ENCODE measurements at places on chromosomes 13 and 19. TPM values are rescaled to one million over a fixed set of nuclear protein-coding genes. Genes with fewer than 3 reads are reported as not detected.

Gene LENG9
- polyA plus RNA-seq: 2.3 TPM

DNA sequence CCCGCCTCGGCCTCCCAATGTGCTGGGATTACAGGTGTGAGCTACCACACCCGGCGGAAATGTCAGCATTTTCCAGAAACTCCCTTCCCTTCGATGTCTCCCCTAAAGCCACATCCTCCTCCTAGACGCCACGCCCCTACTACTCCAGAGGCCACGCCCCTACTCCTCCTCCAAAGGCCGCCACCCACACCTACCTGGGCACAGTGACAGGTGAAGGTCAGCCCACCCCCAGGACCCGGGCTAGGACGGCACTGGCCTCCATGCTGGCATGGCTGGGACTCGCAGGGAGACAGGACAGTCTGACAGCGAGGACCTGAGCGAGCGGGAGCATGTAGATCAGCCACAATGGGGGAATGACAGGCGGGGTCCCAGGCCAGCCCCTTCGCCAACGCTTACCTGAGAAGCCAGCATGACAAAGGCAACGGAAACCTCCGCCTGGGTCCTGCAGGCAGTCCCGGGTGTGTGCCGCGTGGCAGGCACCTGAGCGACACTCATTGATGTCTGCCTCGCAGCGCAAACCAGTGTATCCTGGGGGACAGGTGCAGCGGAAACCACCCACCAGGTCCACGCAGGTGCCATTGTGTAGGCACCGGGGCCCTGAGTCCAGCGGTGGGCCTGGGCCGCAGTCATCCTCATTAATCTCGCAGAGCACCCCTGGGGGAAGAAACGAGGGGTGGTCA is 22.0 kb downstream of the NOTCH3 start:
- no peak for DNase-seq

GRCh38 chr13:90416938-90417337 is 930.5 kb upstream of the MIR17HG start:
- no peak for DNase-seq

- no peak for DNase-seq
Observed at GRCh38 chr13:48571126-48571913, 38.4 kb upstream of the RCBTB2 start.

- DNase-seq: no peak
Observed at GRCh38 chr13:103031332-103031873, 34.8 kb downstream of the SLC10A2 start.

DNA sequence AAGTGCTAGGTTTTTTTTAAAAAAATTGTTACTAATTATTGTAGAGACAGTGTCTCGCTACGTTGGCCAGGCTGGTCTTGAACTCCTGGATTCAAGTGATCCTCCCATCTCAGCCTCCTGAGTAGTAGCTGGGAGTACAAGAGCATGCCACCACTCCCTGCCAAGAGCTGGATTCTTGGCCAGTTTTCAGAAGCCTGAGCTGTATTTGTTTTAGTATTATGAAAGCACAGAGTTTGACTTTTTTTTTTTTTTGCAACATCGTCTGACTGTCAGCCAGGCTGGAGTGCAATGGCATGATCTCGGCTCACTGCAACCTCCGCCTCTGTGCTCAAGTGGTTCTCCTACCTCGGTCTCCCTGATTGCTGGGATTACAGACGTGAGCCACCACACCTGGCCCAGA is 7.0 kb downstream of the ARMC6 start:
- DNase-seq: peak; percentile 81

DNA sequence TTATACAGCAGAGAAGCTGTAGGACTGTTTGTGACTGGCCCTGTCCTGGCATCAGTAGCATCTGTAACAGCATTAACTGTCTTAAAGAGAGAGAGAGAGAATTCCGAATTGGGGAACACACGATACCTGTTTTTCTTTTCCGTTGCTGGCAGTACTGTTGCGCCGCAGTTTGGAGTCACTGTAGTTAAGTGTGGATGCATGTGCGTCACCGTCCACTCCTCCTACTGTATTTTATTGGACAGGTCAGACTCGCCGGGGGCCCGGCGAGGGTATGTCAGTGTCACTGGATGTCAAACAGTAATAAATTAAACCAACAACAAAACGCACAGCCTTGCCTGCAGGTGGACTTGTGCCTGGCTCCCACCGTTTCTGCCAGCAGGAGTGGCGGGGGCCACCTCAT is 27.3 kb upstream of the LDLR start:
- DNase-seq: no peak

- DNase-seq: peak; percentile 70
Observed at GRCh38 chr19:33406521-33407139, 33.1 kb downstream of the CEBPG start.

Measured in right cardiac atrium (tissue), 5 donors.